Psoas muscle (tissue), 8 donors: ENCODE measurements at places on chromosomes 2 and 18. TPM values are rescaled to one million over a fixed set of nuclear protein-coding genes. Genes with fewer than 3 reads are reported as not detected.

AQP4 gene
- total RNA-seq = 9.6 TPM

NT5C1B gene
- total RNA-seq = not detected

MITD1 gene
- total RNA-seq = 10.5 TPM

MFSD2B gene
- total RNA-seq = not detected

- H3K4me3 ChIP-seq = no peak overlapping the region
- DNase-seq = no peak
- H3K27ac ChIP-seq = no peak overlapping the region
- H3K27me3 ChIP-seq = no peaks in the 10 kb centered on the region
Observed at GRCh38 chr2:165575044-165575615, 105.6 kb downstream of the CSRNP3 start.

DNA sequence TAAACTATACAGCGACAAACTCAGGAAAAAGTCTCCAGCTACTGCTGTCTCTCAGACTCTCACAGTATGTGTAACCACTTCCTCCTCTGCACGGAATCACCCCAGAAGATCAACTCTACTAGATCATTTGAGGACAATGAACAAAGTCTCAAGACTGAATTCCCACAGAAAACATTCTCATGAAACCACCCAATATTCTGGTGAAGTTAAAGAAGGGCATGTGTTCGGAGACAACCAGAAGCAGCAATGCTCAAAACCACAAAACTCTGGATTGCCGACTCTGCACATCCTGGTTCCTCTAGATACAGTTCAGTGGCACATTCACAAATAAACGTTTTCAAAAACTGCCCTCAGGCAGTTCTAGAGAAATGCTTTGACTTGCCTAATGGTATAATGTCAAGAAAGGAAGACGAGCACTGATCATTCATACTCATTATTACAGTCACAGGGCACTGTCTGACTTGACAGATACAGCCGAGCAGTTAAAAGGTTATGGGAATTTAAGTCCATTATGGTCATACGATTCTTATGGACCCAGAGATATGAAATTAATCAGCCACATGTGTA, 91.9 kb upstream of the STK17B start:
- no peak overlapping the region for H3K27ac ChIP-seq
- H3K36me3 ChIP-seq = no peaks in the 10 kb centered on the region
- no peaks in the 10 kb centered on the region for H3K4me1 ChIP-seq

GRCh38 chr2:149004836-149005235, 33.7 kb upstream of the LYPD6B start:
- H3K4me3 ChIP-seq = no peak overlapping the region
- H3K27me3 ChIP-seq = peaks cover 16% of the 10 kb centered on the region
- no peaks in the 10 kb centered on the region for H3K36me3 ChIP-seq
- H3K27ac ChIP-seq = no peak overlapping the region

MYCN gene
- total RNA-seq = 0.25 TPM

DNA sequence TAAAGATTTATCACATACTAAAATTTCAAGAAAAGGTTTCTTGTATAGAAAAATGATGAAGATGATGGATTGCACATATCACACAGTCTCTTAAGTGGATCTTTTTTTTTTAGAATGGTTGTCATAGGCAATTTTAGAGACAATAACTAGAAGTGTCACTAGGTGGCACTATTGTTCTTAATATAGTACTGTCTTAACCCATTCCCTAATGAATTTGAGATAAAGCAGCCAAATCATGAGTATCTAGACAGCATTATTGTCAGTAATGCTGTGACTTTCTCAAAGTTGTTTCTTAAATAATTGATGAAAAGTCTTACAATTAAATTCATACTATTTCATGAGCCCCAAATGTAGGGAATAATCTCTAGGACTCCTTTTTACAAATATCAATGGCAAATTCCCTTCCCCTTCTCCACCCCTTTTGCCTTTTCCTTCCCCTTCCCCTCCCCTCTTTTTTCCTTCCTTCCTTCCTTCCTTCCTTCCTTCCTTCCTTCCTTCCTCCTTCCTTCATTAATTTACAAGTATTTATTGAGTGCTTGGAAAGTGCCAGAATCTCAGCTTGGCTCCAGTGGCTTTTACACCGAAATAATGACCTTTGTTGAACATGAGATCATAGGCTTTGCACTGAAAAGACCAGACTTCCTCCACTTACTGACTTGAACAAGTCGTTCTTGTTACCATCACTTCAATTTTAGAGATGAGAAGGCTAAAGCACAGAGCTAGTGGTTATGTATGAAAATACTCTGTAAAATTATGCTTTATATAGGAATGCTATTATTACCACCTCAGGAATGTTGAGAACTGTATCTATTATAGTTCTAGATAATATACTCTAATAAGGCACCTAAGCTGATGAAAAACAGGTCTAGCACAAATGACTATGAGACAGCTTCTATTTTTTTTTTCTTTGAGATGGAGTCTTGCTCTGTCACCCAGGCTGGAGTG, 19.8 kb downstream of the MYL12B start:
- H3K4me1 ChIP-seq = peaks cover 9% of the 10 kb centered on the region
- no peaks in the 10 kb centered on the region for H3K36me3 ChIP-seq
- no peak overlapping the region for H3K27ac ChIP-seq
- H3K27me3 ChIP-seq = no peaks in the 10 kb centered on the region
- no peak overlapping the region for H3K4me3 ChIP-seq

GRCh38 chr2:95158441-95158840, 1.2 kb downstream of the ZNF514 start:
- peaks cover 20% of the 10 kb centered on the region for H3K36me3 ChIP-seq
- H3K27ac ChIP-seq = peak overlapping the region; percentile 69
- DNase-seq = no peak
- H3K4me3 ChIP-seq = peak overlapping the region; percentile 71

GRCh38 chr2:188477564-188478103, 186.0 kb downstream of the GULP1 start:
- H3K27me3 ChIP-seq = no peaks in the 10 kb centered on the region
- no peaks in the 10 kb centered on the region for H3K4me1 ChIP-seq
- H3K27ac ChIP-seq = no peak overlapping the region
- no peak for DNase-seq
- no peaks in the 10 kb centered on the region for H3K36me3 ChIP-seq
- H3K4me3 ChIP-seq = no peak overlapping the region

DNA sequence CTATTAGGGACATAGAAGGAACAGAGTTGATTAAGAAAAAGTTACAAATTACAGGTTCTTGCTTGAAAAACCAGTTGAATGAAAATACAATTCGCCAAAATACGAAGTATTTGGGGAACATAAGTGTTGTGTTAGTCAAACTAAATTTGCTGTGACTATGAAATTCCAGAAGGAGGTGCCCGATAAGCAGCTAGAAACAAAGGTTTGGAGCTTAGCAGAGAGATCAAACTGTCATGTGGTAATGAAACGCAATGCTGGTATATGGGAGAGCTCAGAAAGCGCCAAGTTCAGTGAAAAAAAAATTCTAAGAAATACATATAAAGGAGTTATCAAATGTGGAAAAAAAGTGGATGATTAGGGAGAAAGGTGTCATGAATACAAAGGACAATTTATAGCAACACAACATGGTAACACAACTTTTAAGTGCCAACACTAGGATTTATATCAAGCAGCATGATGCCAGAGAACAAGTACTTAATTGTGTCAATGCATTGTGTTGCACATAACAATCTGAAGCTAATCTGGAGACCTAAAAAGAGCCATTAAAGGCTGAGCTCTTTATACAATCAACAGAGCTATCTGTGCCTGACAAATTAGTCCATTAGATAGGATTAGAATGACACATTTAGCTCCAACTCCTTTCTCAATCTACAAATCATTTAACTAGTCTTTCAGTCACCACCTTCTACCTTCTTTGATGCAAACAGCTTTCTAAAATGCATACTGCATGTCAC, 31.2 kb downstream of the SMAD2 start:
- H3K27me3 ChIP-seq = no peaks in the 10 kb centered on the region
- DNase-seq = no peak
- H3K4me3 ChIP-seq = no peak overlapping the region

GRCh38 chr2:207905546-207905945, 119.8 kb downstream of the PLEKHM3 start:
- DNase-seq = no peak
- peaks cover 2% of the 10 kb centered on the region for H3K36me3 ChIP-seq
- H3K27me3 ChIP-seq = no peaks in the 10 kb centered on the region
- no peak overlapping the region for H3K27ac ChIP-seq

DNA sequence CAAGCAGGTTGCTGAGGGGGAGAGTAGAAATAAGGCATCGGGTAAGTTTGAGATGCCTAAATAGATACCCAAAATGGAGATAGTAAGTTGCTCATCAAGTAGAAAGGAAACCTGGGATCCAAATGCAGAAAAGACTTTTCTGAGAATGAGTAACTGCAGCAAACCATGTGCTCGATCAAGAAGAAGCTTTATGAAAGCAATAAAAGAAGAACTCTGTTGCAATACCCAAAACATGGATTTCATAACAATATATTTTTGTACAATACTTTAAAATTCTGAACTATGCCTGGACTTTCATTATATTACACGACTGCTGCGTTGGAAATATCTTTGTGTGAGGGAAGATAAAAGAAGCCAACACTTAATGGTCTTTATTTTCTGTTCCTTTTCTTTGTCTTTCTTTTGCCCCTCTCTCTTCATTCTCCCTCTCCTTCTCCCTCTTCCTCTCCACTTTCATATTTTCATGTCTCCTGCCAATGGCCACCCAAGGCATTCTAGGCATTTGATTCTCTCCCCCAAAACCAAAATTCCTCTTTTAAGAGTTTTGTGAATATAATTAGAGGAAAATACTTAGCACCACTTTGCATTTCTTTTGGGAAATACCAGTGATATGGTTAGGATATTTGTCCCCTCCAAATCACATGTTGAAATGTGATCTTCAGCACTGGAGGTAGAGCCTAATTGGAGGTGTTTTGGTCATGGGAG, 257.6 kb downstream of the MREG start:
- no peaks in the 10 kb centered on the region for H3K4me1 ChIP-seq
- no peak overlapping the region for H3K27ac ChIP-seq
- no peak overlapping the region for H3K4me3 ChIP-seq
- no peaks in the 10 kb centered on the region for H3K36me3 ChIP-seq
- no peak for DNase-seq

GRCh38 chr18:11661430-11661829, 27.6 kb upstream of the GNAL start:
- H3K27me3 ChIP-seq = peaks cover 5% of the 10 kb centered on the region
- no peaks in the 10 kb centered on the region for H3K36me3 ChIP-seq
- no peak overlapping the region for H3K4me3 ChIP-seq
- H3K4me1 ChIP-seq = no peaks in the 10 kb centered on the region
- DNase-seq = no peak
- no peak overlapping the region for H3K27ac ChIP-seq

DNA sequence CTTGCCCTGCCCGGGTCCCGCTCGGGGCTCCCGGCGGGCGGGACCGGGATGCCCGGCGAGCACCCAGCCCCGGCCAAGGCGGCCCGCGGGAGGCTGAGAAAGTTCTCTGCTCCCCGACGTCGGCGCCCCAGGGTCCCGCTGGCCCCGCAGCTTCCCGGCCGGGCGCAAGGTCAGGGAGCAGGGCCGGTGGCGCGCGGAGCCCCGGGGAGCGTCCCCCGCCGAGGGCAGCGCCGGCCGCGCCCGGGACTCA, 331 bp downstream of the SERPINE2 start:
- peak overlapping the region; percentile 78 for H3K4me3 ChIP-seq
- DNase-seq = no peak
- no peaks in the 10 kb centered on the region for H3K36me3 ChIP-seq
- H3K27ac ChIP-seq = no peak overlapping the region

- H3K36me3 ChIP-seq = no peaks in the 10 kb centered on the region
- DNase-seq = no peak
- H3K4me1 ChIP-seq = peaks cover 18% of the 10 kb centered on the region
Observed at GRCh38 chr18:46720521-46720920, 36.3 kb downstream of the ST8SIA5 start.

GRCh38 chr18:49616618-49617328, 54.9 kb downstream of the LIPG start:
- H3K4me1 ChIP-seq = no peaks in the 10 kb centered on the region
- no peaks in the 10 kb centered on the region for H3K36me3 ChIP-seq
- no peak overlapping the region for H3K4me3 ChIP-seq
- no peak overlapping the region for H3K27ac ChIP-seq
- DNase-seq = no peak

GRCh38 chr2:58800881-58801280, 559.8 kb upstream of the FANCL start:
- H3K4me1 ChIP-seq = no peaks in the 10 kb centered on the region
- DNase-seq = no peak
- no peak overlapping the region for H3K4me3 ChIP-seq

ANO7 gene
- 0.47 TPM for total RNA-seq

DNA sequence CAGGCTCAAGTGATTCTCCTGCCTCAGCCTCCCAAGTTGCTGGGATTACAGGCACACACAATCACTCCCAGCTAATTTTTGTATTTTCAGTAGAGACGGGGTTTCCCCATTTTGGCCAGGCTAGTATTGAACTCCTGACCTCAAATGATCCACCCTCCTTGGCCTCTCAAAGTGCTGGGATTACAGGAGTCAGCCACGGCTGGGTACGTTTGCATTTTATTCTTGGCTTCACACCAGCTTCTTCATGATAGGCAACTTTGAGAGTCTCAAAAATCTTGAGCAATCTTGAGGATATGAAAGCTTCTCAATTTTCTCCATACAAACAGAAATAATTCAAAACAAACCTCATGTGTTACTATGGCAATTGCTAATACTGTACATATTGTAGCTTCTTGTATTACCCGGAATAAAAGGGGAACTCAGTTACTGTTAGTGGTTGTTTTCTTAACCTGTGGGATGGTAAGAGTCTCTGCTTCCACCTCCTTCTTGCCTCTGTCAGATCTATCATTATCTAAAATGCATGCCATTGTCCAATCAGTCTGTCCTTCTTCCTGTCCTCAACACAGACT, 102.9 kb upstream of the SYT4 start:
- no peaks in the 10 kb centered on the region for H3K36me3 ChIP-seq
- DNase-seq = no peak
- no peak overlapping the region for H3K27ac ChIP-seq
- H3K27me3 ChIP-seq = no peaks in the 10 kb centered on the region

SLC23A3 gene
- 0.12 TPM for total RNA-seq

DNA sequence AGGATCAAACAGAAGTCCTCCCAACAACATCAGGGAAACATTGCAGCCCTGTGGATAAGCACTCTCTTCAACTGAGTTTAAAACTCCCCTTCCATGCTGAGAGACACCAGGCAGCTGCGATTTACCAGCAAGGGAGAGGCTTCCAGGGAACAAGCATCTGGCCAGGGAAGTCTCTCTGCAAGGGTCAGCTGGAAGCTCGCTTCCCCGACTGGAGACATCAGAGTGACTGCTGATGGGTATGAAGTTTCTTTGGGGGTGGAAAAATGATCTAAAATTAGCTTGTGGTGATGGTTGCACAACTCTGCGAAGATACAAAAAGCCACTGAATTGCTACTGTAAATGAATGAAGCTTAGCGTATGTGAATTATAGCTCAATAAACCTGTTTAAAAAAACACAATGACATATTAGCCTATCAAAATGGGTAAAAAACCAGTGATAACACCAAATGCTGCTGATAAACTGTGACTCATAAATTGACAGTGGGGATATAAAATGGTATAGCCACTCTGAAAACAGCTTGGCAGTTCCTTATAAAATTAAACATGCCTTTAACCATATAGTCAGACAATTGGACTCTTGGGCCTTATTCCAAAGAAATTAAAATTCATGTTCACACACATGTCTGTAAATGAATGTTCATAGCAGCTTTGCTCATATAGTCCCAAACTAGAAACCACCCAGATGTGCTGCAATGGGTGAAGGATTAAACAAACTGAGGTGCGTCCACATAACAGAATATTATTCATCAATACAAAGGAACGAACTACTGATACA, 1082.0 kb downstream of the SOCS6 start:
- H3K4me1 ChIP-seq = no peaks in the 10 kb centered on the region
- no peak overlapping the region for H3K27ac ChIP-seq
- H3K36me3 ChIP-seq = no peaks in the 10 kb centered on the region
- no peak overlapping the region for H3K4me3 ChIP-seq
- H3K27me3 ChIP-seq = no peaks in the 10 kb centered on the region
- no peak for DNase-seq
